Suppressor macrophage treated with lipopolysaccharide for 4 hours (primary cell): ENCODE measurements at places on chromosomes 1 and 21.

DNA sequence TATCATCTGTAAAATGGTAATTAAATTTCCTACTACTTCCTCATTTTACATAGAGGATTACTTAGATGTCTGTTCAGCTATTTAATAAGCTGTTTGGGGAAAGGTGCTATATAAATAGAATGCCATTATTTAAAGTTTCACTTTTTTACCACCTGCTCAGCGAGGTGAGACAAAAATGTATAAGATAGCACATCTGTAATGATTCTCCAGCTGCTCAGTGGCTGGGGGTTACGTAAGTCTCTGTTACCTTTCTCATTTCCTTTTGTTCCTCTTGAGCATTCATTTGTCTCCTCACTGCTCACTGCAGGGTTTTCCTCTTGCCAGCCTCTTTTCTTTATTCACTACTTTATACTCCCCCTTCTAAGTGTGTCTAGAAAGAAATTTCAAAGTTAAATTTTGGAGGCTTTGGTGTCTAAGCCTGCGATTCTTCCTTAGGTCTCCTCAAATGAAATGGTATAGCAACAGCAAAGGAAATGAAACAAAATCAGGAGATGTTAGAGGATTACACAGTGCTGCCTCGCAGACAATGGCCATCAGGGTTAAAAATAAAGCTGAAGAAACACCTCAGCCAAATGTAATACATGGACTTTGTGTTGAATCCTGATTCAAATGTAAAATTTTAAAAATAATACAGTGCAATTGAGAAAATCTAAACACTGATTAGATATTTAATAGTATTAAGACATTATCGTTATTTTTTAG is 6.8 kb downstream of the RGS8 start:
- no peak for DNase-seq

DNA sequence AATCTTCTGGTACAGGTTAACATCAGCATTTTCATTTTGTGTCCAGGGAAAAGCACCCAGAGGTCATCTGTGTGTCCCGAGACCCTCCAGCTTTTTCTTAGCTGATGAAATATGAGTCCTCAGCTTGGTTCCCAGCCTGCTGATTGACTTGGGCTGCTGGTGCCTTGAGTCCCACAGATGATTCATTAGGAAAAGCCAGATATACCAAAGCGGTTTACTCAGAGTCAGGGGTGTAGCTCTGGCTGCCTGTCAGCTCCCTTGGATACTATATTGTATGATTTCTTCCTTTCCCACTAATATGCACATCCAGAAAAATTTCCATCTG is 43.7 kb upstream of the MAB21L3 start:
- DNase-seq: no peak

DNA sequence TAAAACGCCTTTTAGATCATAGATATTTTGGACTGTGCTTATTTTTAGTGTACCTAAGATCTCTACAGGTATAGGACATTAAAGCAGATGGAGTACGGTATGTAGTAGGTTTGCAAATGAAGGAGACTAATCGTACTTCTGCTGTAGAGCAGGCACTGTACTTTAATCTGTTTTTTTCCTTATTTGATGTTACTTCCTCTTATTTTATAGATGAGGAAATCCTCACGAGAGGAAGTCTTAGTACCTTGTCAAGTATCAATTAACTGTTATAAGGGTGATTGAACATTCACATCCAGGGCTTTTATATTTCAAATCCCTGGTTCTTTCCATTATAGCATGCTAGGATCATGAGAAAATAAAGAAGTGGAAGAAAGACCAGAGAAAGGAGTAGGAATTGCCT is 41.1 kb downstream of the CACHD1 start:
- DNase-seq: peak; percentile 16

- DNase-seq: no peak
Measured at GRCh38 chr1:237470712-237471338, 419.9 kb downstream of the ZP4 start.

DNA sequence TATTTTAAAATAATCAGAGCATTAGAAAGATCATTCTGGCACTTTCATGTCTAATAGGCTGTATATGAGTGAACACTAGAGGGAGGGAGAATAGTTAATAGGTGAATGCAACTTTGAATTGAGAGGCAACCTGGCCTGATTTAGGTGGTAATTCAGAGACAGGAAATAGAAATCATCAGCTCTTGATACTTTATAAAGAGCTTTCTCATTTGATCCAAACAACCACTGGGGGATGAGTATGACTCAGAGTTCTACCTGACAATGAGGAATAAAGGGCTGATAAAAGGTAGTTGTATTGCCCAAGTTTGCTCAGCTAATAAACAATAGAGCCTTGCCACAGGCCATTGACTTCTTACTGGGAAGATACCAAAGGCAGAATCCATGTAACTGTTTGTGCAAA is 5.2 kb upstream of the FAM89A start:
- no peak for DNase-seq

GRCh38 chr21:36567216-36567885 is 87.4 kb upstream of the CLDN14 start:
- no peak for DNase-seq

DNA sequence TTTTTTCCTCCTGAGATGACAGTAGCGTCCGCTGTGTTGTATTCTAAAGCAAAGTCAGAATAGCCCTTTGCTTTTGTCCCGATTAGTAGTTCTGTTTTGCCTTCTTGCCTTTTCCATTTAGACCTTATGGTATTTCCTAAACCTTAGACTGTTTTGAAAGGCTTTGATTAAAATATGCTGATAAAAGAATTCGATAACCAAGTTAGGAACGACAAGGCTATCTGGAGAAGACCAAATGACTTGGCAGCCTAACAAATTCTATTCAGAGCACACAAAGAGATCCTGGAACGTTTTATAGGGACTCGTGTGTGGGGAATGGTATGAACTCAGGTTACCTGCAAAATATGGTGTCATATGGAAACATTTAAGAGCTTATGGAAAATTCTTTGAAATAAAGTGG is 42.9 kb downstream of the NFIA start:
- no peak for DNase-seq

DNA sequence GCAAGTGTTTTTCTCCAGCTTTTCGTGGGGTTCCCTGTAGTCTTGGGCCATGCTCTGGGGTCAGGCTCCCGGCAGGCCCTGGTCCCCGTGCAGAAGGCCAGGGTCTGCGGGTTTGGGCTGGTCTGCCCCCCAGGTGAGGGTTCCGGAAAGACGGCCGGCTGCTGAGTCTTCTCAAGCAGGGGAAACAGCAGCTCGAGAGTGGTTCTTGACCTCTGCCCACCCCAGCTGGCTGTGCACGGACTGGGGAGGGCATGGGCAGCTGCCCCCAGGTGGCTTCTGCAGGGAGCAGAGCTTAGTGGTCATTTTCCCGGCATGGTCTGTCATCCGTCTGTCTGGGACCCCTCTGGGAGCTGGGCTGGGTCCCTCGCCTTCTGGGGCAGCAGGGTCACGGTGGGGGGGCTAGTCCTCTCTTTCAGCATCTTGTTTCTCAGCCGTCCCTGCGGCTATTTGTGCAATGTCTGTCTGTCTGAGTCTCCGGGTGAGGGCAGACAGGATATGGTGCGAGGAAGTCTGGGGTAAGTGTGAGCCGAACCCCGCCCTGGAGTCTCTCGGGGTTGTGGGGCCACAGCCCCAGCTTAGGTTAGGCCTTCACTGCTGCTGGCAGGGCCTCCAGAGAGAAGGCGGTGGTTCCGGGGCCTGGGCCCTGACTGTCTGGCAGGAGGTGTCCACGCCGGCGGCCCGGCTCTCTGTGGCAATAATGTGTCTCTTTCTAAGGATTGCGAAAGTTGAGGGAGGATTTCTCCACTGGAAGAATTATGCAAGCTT is 6.1 kb downstream of the SKI start:
- DNase-seq: peak; percentile 95

GRCh38 chr1:211830055-211830327 is 572 bp downstream of the LPGAT1 start:
- no peak for DNase-seq

GRCh38 chr1:218735436-218736032 is 390.4 kb downstream of the TGFB2 start:
- DNase-seq: no peak

GRCh38 chr1:44375547-44375946 is 20.5 kb upstream of the ERI3 start:
- no peak for DNase-seq

- DNase-seq: peak; percentile 60
Measured at GRCh38 chr1:52127181-52128180, 14.4 kb upstream of the ZFYVE9 start.

GRCh38 chr1:37602750-37603694 is 7.3 kb upstream of the GNL2 start:
- DNase-seq: peak; percentile 54

DNA sequence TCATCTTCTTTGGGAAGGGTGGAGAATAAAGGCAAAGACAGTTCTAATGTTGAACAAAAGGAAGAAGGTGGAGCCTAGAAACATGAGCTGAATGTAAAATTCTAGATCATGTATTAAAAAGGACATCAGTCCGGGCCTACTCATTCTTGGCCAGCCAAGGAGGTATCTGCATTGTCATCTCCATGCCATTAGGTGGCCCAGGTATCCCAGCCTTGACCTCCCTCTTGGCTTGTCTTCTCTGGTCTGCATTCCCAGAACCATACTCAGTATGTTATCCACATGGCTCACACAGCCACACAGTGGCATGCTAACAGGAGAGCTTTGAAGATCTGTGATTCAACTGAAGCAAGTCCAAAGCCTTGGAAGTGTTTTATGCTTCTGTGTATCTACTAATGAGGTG is 369.8 kb upstream of the KAZN start:
- DNase-seq: no peak
